ENCODE measurements at places on chromosomes 4 and X. TPM values are rescaled to one million over a fixed set of nuclear protein-coding genes. Genes with fewer than 3 reads are reported as not detected.

GRCh38 chrX:71666240-71667223 is 814 bp upstream of the LOC101059915 start:
- no peak for DNase-seq

- DNase-seq = no peak
These were observed 52.8 kb upstream of the CCSER1 start for GRCh38 chr4:90074322-90074886.

DNA sequence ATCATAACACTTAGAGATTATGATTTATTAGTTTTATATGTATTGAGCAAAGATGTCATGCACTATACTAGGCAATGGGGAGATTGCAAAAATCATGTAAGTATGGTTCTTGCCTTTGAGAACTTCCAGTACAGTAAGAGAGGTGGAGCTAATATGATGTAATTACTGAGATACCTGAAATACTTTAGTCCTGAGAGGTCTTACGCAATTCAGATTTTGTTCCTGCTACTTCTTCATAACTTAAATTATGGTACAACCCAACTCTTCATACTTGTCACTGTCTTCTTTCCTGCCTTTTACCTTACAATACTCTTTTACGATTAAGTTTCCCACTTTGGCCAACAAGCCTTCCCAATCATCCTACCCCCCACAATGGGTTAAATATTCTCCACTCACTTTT is 564.2 kb upstream of the PITX2 start:
- no peak for DNase-seq

DNA sequence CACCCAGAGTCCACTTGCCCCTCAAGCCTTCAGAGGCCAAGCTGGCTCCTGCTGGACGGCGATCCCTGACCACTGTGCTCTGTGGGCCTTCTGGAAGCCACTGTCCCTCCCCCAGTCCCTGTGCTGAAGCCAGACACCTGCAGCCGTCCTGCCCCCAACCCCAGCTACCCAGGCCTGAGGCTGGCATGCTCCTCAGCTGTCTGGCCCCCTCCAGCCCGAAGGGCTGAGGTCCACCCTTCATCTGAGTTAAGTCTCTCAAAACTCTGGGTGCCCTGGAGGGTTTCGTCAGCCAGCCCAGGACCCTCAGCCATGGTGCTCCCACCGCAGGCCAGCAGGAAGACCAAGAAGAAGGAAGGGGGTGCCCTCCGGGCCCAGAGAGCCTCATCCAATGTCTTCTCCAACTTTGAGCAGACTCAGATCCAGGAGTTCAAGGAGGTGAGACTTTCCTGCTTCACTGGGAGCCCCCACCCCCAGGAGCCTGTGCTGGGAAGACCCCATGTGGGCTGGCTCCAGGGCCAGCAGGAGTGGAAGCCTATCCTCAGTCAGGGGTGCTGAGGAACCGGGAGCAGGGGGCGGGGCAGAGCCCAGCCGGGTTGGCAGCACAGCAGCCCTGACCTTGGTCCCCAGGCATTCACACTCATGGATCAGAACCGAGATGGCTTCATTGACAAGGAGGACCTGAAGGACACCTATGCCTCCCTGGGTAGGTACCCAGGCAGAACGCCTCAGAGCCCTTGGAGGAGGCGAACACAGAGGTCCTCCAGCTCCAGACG is 4.2 kb downstream of the MYL5 start:
- DNase-seq = no peak

- DNase-seq = no peak
These were observed 82.6 kb downstream of the PCDH7 start for GRCh38 chr4:30802622-30803323.

DNA sequence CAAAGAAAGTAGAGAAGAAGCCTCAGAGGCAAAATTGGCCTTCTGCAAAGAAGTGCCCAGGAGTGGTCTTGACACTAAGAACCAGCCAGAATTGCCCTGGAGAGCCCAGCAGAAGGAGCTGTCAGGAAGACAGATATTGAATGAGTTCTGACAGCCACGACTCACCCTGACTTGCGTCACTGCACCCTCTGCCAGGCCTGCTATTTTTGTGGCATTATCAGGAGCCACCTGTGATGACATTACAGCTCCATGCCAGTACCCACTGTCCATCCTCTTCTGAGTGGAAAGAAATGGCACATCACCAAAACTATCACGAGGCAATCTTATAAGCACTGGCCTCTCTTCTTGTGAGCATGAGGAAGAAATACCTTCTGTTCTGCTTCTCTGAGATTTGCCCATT is 67.7 kb downstream of the SMIM20 start:
- DNase-seq = no peak

GRCh38 chr4:47490550-47490949 is 5.5 kb downstream of the ATP10D start:
- no peak for DNase-seq

DNA sequence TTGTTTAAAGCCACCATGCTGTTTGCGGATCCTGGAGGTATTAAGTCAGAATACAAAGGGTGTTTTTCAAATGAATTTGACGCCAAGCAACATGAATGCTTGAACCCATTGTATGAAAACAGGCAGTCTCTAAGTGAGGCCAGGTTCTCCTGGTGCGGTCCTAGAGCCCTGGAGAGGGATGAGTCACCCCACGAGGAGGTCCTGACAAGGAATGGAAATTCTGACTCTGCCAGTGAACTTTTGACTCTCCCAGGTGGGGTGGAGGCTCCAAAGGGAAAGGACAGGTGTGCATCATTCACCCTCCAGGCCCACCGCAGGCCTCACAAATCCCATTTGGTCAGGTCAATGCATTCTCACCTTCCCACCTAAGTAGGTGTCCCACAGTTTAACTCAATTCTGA is 1.5 kb downstream of the TRIM2 start:
- no peak for DNase-seq

GRCh38 chr4:21710179-21710835 is 238.3 kb downstream of the KCNIP4 start:
- no peak for DNase-seq

PDGFC gene
- 56.7 TPM for total RNA-seq

DNA sequence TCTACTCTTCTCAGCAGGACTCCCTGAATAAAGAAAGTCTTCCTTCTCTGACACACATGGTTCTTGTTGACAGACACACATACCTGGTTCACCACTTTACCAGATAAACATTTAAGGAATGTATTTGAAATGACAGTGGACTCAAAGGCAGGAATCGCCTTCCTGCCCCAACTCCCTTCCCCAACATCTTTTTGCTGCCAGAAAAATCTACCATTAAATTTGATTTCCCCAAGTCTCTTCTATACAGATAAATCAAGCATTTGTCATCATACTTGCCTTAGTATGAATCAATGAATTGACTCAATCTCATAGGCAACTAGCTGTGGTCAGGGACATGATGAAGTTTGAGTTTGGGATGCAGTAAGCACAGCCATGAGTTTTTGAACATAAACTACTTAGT is 23.3 kb upstream of the ANXA5 start:
- no peak for DNase-seq

DNA sequence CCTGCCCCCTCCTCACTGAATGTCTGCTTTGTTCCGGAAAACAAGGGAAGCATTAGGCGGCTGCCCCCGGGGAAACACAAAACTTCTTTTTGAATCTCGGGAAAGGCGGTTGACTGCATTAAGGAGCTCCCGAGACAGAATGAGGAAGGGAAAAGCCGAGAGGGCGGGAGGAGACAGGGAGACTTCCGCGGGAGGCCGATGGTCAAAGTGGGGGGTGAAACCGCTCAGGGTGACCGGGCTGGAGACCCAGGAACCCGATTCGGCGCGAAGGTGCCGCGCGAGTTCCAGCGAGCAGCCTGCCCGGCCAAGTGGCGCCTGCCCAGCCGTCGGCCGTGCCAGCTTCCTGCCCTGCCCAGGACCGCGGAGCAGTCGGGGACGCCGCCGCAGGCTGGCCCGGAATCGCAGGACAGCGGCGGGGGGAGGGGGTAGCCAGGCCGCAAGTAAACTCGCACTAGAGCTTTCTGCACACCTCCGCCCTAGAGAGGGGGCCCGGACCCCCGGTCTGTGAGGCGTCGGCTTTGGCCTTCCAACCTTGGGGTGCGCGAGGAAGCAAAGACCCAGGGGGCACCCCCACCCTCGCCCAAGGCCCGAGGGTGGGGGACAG is 55.1 kb upstream of the BCOR start:
- no peak for DNase-seq

GRCh38 chr4:3527914-3528876 is 4.0 kb downstream of the LRPAP1 start:
- no peak for DNase-seq

ASB12 gene
- total RNA-seq = not detected

DNA sequence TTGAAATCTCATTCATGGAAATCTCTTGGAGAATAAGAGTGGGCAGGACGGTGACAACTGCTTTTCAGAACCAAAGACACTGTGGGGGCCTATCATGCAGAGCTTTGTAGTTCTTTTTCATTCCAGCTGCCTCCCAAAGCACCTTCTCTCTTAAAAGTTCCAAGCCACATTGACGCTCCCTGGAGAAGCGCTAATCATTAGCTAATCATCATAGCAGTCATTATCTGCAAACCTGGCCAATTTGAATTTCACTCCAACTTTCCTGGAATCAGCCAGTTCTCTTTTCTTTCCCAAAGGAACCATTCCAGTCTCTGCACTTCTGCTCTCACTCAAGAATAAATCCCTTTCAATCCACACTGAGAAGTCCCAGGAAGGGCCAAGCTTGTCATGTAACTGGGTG is 1144.1 kb upstream of the IGFBP7 start:
- DNase-seq = no peak

GRCh38 chrX:2474963-2475726 is 25.6 kb downstream of the DHRSX start:
- DNase-seq = no peak

Measured in epithelial cell of proximal tubule (primary cell).